Ovary (tissue), 10 donors: ENCODE measurements at places on chromosomes 6 and 20.
A peak's percentile ranks its signal among the peaks of the same experiment; 100 is the strongest.

GRCh38 chr6:53828215-53828614 is 33.4 kb downstream of the LRRC1 start:
- DNase-seq = no peak

DNA sequence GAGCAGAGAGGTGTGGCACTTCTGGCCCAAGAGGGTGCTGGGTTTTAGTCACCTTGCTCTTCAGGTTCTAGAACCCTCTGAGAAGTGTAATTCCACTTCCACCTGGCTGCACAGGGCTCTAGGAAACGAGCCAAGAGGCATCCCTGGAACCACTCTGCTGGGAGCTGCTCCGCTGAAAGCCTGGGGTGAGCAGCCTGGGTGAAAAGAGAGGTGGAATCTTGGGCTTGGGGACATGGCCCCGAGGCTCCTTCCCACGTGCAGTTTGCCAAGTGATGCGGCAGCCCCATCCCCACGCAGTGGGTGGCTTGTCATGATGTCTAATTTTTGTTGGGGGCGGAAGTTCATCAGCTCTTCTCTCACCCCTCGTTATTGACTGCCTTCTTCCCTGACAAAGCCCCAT is 32.8 kb downstream of the PPP1R16B start:
- no peak for DNase-seq

DNA sequence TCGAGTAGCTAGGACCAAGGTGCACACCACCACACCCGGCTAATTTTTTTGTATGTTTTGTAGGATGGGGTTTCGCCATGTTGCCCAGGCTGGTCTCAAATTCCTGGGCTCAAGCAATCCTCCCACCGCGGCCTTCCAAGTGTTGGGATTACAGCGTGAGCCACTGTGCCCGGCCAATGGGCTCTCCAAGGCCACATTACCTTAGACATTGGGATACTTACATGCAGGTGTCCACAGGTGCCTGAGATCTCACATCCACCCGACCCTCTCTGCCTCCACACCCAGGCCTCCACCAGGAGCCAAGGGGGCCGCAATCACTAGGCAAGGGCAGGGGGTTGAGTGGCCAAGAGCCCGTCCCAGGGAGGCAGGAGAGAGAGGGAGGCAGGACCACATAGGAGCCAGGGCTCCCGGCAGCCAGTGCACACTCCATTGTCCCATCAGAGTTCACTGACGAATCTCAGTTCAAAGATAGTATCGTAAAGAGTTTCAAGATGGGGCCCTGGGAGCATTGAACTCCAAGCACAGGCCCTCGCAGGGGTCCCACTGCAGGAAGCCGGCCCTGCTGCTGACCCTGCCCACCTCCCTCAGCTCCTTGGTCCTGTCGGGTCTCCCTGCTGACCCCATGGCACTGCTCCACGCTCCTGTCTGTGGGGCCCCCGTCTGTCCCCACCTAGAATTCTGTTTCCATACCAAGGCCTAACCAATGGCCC is 55.3 kb downstream of the SSR1 start:
- no peak for DNase-seq

- DNase-seq = no peak
Measured at GRCh38 chr6:15781333-15781732, 118.5 kb upstream of the DTNBP1 start.

DNA sequence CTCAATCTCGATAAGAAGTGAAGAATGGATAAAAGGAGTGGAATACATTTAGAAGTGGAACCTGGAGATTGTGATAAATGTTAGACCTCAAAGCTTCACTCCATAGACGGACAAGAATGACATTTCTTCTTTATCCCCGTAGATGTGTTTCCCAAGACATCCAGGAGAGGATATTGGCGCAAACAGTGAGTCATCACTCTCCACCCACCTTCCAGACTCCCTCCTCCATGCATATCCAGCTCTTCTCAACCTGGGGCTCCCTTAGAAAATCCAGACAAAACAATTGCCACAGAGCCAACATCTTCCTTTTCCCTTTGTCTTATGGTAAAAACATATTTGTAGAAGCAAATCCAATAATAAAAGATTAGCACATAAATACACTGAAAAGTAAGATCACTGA is 586.1 kb downstream of the PTPRT start:
- no peak for DNase-seq

DNA sequence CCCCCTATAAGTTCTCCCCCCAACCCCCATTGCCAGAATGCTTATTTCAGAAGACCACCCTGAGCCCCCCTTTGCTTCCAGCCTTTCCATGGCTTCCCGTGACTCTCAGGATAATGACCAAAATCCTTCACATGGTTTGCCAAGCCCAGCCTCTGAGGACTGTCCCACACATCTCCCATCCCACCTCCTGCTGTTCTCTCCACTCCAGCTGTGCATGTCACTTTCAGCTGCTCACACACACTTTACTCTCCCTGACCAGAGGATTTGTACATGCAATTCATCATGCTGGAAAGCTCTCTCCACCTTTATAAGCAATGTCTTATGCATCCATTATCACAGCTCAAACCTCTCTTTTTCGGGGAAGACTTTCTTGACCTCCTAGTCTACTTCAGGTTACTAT is 164.2 kb downstream of the PRL start:
- DNase-seq = no peak

GRCh38 chr6:43290905-43291355 is 7.1 kb upstream of the SLC22A7 start:
- DNase-seq = no peak

- no peak for DNase-seq
Measured at GRCh38 chr20:43725666-43726065, 1.1 kb downstream of the GTSF1L start.

- DNase-seq = peak; percentile 85
Measured at GRCh38 chr20:35447082-35447789, 8.2 kb upstream of the CEP250 start.

DNA sequence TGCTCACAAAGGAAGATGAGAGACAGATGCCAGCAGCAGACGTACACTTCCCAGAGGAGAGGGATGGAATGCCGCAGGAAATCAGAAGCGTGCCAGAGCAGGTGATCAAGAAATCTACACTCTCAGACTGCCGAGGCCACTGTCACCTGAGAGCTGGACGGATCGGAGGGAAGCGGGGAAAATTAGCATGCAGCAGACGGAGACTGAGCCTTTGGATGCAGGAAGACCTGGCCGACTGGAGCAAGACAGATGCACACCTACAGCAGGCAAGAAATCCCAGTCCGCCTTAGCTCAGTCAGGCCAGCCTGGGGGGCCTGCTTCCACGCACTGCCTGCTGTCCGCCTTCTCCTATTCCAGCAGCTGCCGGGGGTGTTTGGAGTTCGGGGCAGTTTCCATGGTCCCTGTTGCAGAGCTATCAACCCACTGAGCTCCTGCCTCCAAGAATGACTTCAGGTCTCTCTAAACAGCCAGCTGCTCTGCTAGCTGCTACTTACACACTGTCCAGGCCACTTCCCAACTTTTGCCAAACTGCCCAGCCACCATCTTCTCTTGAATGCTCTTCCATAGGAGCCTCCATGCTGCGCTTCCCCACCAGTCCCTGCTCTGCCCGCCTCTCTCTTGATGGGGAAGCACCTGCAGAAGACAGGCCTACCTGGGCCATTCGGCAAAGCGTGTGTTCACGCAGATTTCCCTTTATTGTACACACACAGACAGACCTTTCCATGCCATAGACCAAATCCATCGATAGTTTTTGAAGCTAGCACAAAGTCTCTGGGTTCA is 368.5 kb downstream of the ZFAND3 start:
- no peak for DNase-seq

DNA sequence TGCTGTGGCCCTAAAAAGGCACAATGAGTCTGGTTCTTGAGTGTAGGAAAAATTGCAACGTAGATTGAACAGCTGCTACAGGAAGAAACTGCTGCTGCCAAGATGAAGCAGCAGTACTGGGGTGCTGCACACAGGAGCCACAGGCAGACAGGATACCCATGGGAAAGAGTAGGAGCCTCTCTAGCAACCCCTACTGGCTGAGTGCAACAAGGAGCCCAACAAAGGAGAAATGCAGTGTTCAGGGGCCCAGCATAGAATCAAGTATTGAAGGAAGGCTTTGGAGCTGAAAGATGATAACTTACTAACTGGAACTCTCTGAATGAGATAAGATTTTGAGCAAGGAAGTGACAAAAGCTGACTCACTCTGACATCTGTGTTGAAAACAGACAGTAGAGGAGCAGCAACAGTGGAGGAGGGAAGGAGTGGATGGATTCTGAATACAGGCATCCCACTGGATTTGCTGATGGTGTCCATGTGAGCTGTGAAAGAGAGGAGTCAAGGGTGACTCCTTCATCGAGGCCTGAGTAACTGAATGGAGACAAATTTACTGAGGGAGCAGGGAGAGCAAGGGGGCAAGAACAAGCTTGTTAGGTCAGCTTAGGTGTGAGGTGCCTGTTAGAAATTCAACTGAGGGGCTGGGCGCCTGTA is 534.7 kb upstream of the JARID2 start:
- DNase-seq = no peak

- no peak for DNase-seq
Measured at GRCh38 chr20:2692886-2693285, 306 bp downstream of the EBF4 start.

GRCh38 chr6:41878961-41879405 is 16.2 kb downstream of the USP49 start:
- no peak for DNase-seq
